Activated T-helper 17 cell treated with anti-CD3 and anti-CD28 coated beads, Interleukin-2, amount 50 U/mL, for 72 hours (primary cell): ENCODE measurements at places on chromosomes 6 and 20. TPM values are rescaled to one million over a fixed set of nuclear protein-coding genes. Genes with fewer than 3 reads are reported as not detected.

The SPTLC3 gene
- total RNA-seq: not detected

The CENPW gene
- 76.9 TPM for total RNA-seq

DNA sequence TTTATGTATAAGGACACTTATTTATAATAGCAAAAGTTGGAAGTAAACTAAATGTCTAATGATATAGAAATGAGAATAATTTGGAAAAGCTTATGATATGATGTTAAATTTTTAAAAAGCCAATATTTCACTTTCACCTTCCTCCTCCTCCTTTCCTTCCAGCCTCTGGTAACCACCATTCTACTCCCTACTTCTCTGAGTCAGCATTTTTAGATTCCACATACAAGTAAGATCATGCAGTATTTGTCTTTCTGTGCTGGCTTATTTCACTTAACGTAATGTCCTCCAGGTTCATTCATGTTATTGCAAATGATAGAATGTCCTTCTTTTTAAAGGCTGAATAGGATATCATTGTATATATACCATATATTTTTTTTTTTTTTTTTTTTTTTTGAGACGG, 180.2 kb downstream of the RNF144B start:
- ATAC-seq: no peak

DNA sequence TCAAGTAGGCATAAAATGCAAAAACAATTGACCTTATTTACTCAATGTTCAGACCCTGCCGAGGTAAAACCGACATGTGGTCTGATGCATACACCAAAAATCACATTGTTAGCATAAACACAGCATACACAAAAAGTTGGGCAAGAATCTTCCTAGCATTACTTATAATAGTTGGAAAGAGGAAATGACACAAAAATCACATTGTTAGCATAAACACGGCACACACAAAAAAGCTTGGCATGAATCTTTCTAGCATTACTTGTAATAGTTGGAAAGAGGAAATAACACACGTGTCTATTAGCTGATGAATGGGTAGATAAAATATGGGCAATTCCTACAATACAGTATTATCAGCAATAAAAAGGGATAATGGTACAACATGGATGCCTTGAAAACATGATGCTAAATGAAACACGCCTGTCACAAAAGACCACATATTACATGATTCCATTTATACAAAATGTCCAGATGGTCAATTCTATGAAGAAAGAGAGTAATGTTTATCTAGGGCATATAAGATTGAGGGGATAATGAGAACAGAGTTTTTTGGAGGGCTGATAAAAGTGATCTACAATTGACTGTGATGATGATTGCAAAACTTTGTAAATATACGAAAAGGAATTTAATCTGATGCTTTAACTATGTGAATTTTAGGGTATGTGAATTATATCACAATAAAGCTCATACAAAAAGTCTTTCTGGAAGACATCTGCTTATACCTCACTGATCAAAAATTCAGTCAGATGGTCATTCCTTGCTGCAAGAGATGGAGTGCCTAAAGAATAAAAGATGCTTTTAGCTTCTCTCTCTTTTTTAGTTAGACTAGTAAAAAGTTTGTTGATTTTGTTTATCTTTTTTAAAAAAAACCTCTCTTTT, 1019.5 kb upstream of the CITED2 start:
- ATAC-seq: no peak

GRCh38 chr6:111984081-111984480, 69.8 kb upstream of the CCN6 start:
- no peak for ATAC-seq

DNA sequence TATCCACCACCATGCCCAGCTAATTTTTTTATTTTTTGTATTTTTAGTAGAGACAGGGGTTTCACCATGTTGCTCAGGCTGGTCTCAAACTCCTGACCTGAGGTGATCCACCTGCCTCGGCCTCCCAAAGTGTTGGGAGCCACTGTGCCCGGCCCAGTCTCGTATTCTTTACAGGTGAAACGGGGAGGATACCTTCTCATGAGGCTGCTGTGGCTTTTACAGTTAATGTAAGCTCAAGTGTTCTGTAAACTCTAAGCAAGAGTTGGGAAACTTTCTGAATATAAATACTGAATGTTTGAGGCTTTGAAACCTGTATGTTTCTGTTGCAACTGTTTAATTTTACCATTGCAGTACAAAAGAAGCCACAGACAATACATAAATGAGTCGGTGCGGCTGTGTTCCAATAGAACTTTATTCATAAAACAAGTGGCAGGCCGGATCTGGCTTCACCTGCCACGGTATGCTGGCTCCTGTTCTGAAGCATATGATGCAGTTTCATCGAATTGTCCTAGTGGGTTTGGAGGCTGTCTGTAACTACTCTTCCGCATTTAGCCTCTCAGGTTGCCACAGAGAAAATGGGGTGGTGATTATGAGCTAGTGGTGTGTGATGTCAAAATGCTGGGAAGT, 192.5 kb upstream of the ZFP64 start:
- ATAC-seq: peak; percentile 84

- no peak for ATAC-seq
Observed at GRCh38 chr6:95882371-95882770, 133.4 kb upstream of the FUT9 start.

GRCh38 chr20:61320691-61321425, 68.8 kb downstream of the CDH4 start:
- no peak for ATAC-seq
